A172 (cell line): ENCODE measurements at places on chromosomes 7 and 10. TPM values are rescaled to one million over a fixed set of nuclear protein-coding genes. Genes with fewer than 3 reads are reported as not detected.

MUC3A gene
- total RNA-seq = not detected in 2 replicates

LSM8 gene
- total RNA-seq = 103 TPM in 2 replicates

ITGB8 gene
- total RNA-seq = 17.8 and 20.8 TPM in 2 replicates

SMO gene
- 28.6 and 31.4 TPM in 2 replicates for total RNA-seq

SFTPA1 gene
- total RNA-seq = 1.1 TPM in 1 of 2 replicates, not detected in the other

CFAP58 gene
- 0.74 and 0.83 TPM in 2 replicates for total RNA-seq

BMPR1A gene
- 50.1 and 57.2 TPM in 2 replicates for total RNA-seq

C10orf120 gene
- not detected in 2 replicates for total RNA-seq

SEC23IP gene
- total RNA-seq = 27.4 and 48.6 TPM in 2 replicates

FZD8 gene
- 4.9 and 5.8 TPM in 2 replicates for total RNA-seq

HKDC1 gene
- 22.7 and 35.3 TPM in 2 replicates for total RNA-seq

TWIST1 gene
- 15.6 and 20.9 TPM in 2 replicates for total RNA-seq

OR2A14 gene
- total RNA-seq = not detected in 2 replicates

CRTAC1 gene
- total RNA-seq = not detected in 2 replicates

CAV1 gene
- 177 and 219 TPM in 2 replicates for total RNA-seq

TMEM140 gene
- total RNA-seq = 1.6 and 1.9 TPM in 2 replicates
